ENCODE measurements at places on chromosomes 7 and 10. TPM values are rescaled to one million over a fixed set of nuclear protein-coding genes. Genes with fewer than 3 reads are reported as not detected.

DNA sequence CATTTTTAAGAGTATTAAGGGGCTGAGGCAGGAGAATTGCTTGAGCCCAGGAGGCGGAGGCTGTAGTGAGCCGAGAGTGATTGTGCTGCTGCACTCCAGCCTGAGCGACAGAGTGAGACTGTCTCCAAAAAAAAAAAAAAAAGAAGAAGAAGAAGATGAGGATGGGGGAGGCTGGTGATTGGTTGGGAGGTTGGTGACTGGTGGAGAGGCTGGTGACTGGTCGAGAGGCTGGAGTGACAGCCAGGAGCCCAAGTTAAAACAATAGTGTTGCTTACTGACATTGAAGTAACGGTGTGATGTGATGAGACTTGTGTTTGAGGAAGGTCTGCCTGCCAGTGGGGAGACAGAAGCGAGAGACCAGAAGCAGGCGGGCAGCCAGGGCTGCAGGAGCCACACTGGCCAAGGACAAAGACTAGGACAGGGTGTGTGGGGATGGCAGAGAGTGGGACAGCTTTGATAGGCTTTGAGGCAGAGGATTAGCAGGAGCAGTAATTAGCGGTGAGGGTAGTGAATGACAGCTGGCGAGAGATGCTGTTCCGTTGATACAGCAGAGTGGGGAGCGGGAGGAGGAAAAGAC lies 4.9 kb downstream of the SRRT start:
- no peak for DNase-seq
- peaks cover 20% of the 10 kb centered on the region for H3K4me1 ChIP-seq
- no peaks in the 10 kb centered on the region for H3K27me3 ChIP-seq
- no peak overlapping the region for H3K4me3 ChIP-seq
- H3K36me3 ChIP-seq, result peaks cover 42% of the 10 kb centered on the region

- no peak for DNase-seq
- no peaks in the 10 kb centered on the region for H3K36me3 ChIP-seq
- H3K4me1 ChIP-seq, result no peaks in the 10 kb centered on the region
- H3K27me3 ChIP-seq, result no peaks in the 10 kb centered on the region
- H3K27ac ChIP-seq, result no peak overlapping the region
Observed at GRCh38 chr10:117757086-117757720, 214.7 kb downstream of the EMX2 start.

Gene MGAM2
- 0.08 TPM for polyA plus RNA-seq

DNA sequence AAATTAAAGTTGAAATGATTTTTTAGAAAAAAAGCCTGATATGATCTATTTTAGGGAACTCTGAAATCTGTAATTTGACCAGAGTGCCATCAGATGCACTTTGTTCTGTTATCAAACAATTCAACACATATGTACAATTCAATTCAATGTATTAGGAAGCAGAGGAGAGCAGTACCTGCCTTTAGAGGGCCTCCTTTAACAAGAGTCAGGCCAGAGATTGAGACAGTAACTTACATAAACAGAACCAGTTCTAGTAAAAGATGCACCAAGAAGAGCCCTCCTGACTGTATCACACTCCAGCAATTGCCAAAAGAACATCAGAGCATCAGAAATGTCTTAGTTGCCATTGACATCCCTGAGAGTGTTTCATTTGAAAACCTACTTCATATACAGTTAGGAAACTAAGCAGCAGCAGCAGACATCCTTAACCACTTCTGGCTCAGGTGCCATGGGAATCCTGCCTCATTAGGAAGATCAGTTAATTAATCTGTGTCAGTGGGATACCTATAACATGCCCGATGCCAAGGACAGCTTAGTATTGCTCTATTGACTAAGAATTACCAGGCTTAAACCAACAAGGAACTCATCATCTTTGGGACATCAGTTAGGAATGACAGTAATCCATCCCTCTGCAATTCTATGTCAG lies 1222.6 kb upstream of the LRRN3 start:
- H3K36me3 ChIP-seq, result no peaks in the 10 kb centered on the region
- H3K27me3 ChIP-seq, result no peaks in the 10 kb centered on the region
- no peak overlapping the region for H3K27ac ChIP-seq
- no peak overlapping the region for H3K4me3 ChIP-seq

DNA sequence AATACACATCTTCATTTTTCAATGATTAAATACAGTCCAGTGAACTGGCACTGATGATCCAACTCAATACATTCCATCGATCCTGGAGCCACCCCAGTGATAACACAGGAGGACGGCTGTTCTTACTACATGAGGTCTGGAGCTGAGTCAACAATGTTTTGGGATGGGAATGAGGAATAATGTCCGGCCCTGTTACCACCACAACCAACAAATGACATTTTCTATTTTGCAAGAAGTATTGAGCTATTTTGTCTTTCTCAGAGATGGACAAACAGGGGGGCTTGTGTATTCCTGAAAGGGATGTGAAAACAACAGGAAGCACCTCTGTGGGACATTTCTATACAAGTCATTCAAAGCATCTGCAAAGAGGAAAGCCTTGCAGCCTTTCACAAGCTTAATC lies 249.2 kb downstream of the PARD3 start:
- no peaks in the 10 kb centered on the region for H3K36me3 ChIP-seq
- H3K4me3 ChIP-seq, result no peak overlapping the region
- H3K27me3 ChIP-seq, result no peaks in the 10 kb centered on the region
- H3K4me1 ChIP-seq, result no peaks in the 10 kb centered on the region
- no peak for DNase-seq

- no peak for DNase-seq
- no peaks in the 10 kb centered on the region for H3K36me3 ChIP-seq
- no peaks in the 10 kb centered on the region for H3K4me1 ChIP-seq
- no peak overlapping the region for H3K4me3 ChIP-seq
- H3K27ac ChIP-seq, result no peak overlapping the region
Observed at GRCh38 chr10:35223016-35223415, 96.4 kb downstream of the CREM start.

Gene OR2A12
- polyA plus RNA-seq, result not detected

- H3K36me3 ChIP-seq, result no peaks in the 10 kb centered on the region
- no peak overlapping the region for H3K4me3 ChIP-seq
- no peak for DNase-seq
- peak overlapping the region; percentile 53 for H3K27ac ChIP-seq
Observed at GRCh38 chr7:5554287-5554610, 130.6 kb upstream of the TNRC18 start.

Gene PRKG1
- not detected for polyA plus RNA-seq

Gene LIPK
- polyA plus RNA-seq, result not detected

Gene PDZD7
- not detected for polyA plus RNA-seq

DNA sequence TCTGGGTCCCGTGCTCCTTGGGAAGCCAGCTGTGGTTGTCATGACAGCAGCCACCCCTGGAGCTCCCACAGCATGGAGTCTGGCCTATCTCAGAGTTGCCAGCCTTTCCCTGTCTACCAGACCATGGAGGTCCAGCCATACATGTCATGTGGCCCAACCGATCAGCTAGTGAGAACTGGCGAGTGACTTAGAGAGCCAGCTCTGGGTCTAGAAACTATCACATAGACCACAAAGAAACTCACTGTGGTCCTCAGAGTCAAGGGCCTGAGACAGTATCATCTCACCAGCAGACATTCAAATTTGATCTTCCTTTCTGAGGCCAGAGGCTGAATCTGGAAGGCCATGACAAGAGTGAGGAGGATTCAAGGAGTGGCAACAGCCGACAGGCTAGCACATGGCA lies 223.3 kb upstream of the GPR26 start:
- DNase-seq, result no peak
- H3K36me3 ChIP-seq, result no peaks in the 10 kb centered on the region
- H3K4me1 ChIP-seq, result peaks cover 7% of the 10 kb centered on the region
- H3K27me3 ChIP-seq, result no peaks in the 10 kb centered on the region

- no peaks in the 10 kb centered on the region for H3K4me1 ChIP-seq
- DNase-seq, result no peak
- H3K27ac ChIP-seq, result no peak overlapping the region
- no peak overlapping the region for H3K4me3 ChIP-seq
Observed at GRCh38 chr7:68158686-68159295, 1162.2 kb downstream of the TYW1 start.

DNA sequence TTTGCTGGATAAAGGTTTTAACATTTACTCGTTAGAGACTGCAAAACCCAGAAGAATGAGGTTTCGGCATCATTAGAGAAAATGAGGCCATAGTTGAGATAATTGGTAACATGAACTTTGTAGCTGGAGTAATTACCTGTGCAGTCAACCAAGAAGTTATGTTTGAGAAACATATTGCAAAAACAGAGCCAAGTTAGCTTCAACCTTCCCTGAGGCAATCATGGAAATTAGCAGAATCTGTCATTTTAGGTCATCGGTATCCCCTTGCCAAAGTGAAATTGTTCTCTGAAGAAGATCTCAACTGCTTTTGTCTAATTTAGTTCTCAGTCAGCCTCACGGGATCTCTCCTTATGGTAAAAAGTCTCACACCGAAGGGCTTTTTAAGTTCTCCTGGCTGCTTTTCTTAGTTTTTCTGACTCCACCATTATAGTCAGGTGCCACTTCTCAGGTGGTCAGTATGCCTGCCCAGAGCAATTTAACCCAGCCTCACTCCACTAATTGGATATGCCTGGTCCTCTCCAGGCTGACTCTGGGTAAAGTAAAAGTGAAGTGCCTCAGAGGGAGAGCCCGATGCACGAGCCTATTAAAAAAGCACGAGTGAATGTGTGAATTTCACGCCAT lies 52.5 kb downstream of the NRCAM start:
- DNase-seq, result no peak
- H3K36me3 ChIP-seq, result no peaks in the 10 kb centered on the region
- H3K4me1 ChIP-seq, result no peaks in the 10 kb centered on the region
- peaks cover 8% of the 10 kb centered on the region for H3K27me3 ChIP-seq

DNA sequence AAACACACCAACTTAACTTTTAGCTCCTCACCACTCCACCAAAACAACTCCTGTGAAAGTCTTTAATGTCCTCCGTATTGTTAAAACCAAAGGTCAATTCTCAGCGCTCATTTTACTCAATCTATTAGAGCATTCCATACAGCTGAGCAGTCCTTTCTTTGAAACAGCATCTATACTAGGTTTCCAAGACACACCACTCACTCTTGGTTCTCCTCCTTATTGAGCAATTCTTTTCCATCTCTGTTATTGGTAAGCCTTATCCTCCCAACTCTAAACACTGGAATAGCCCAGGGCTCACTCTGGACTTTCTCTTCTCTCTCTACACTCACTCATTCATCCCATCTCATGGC lies 34.9 kb downstream of the COA1 start:
- no peaks in the 10 kb centered on the region for H3K27me3 ChIP-seq
- H3K4me1 ChIP-seq, result no peaks in the 10 kb centered on the region
- no peaks in the 10 kb centered on the region for H3K36me3 ChIP-seq
- H3K27ac ChIP-seq, result no peak overlapping the region

DNA sequence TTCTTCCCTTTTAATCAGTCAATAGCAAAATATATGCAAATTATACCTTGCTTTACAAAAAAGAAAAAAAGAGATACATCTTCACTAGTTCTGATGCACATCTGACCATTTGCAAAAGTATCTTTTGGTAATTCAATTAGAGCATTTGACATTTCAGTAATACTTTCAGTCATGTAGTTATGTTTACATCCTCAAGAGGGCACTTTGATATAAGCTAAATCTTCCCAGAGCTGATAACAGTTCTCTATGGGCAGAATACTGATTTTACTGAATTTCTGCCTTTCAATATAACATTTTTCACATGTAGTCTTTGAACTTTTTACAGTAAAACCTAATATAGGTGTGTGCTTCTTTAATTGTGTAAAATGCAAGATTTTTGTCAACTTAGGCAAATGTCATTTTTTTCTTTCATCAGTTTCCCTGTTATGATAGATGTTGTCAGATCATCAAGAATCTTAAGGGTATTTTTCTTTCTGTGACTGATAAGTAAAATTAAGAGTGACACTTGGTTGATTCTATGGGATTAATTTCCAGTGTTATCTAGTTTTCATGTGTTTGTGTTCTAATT lies 703.5 kb upstream of the SEMA3D start:
- H3K36me3 ChIP-seq, result no peaks in the 10 kb centered on the region
- H3K27me3 ChIP-seq, result no peaks in the 10 kb centered on the region
- DNase-seq, result no peak
- H3K4me3 ChIP-seq, result no peak overlapping the region
- H3K4me1 ChIP-seq, result no peaks in the 10 kb centered on the region

DNA sequence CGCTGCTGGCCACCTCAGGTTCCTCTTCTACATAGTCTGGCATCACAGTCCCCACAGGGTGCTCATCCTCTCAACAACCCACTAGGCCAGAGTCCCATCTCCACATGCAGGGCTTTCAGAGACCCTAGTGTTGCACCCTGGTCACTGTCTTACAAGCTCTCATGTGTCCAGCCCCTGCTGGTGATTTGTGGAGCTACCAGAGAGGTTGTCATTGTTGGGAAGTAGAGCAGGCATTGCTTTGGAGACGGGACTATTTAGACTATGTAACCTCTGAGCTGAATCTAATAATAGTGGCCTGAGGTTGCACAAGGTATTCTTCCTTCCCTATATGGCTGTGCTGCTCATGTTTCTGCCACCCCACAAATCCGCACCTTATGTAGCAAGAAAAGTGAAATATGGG lies 135.3 kb upstream of the VWC2 start:
- H3K27ac ChIP-seq, result no peak overlapping the region
- peak; percentile 29 for DNase-seq
- H3K27me3 ChIP-seq, result no peaks in the 10 kb centered on the region
- H3K4me3 ChIP-seq, result no peak overlapping the region
- peaks cover 6% of the 10 kb centered on the region for H3K4me1 ChIP-seq

DNA sequence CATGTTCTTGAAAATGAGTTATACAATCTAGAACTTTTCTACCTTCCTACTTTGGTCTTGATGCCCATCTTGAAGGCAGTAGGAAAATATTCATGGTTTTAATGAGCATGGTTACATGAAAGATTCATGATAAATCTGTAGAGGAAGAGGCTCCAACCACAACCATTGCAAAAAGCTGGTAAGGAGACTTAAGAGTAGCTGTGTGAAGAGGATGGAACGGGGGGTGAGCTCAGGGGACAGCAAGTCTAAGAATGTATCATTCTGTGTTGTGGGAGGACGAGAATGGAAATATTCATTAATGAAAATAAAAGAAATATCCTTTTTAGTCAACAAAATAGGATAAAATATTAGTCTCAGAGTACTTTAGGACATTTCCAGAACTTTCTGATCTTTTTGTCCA lies 81.1 kb downstream of the BMPER start:
- no peak overlapping the region for H3K4me3 ChIP-seq
- H3K36me3 ChIP-seq, result no peaks in the 10 kb centered on the region
- H3K27me3 ChIP-seq, result no peaks in the 10 kb centered on the region
- DNase-seq, result no peak

DNA sequence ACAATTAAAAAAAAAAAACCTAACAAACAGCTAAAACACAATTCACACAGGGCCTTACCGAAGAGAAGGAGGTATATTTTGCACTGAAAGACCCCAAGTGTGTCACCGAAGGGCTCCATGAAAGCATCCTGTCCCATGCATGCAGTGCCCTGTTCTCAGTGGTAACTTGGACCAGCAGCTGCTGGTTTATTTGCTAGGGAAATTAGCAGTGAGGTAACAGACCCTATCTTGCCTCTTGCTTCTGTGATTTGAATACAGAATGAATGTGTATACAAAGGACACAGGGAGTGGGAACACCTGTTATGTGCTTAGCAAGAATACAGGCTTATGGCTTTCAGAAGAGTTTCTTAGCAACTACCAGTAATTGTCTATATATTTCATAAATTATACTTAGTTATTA lies at the start of gene HEPACAM2:
HEPACAM2 (minus strand) TSS at position 160 of the 400 bp plus-strand sequence.
- no peak within 1 kb of the TSS for H3K4me3 ChIP-seq
- no peaks in the 10 kb centered on the region for H3K36me3 ChIP-seq
- no peaks in the 10 kb centered on the region for H3K27me3 ChIP-seq
- no peak within 1 kb of the TSS for H3K27ac ChIP-seq
- DNase-seq, result no peak

- H3K36me3 ChIP-seq, result no peaks in the 10 kb centered on the region
- no peak for DNase-seq
- H3K27ac ChIP-seq, result no peak overlapping the region
- H3K4me3 ChIP-seq, result no peak overlapping the region
Observed at GRCh38 chr7:33841705-33842129, 63.6 kb upstream of the BMPER start.
